ENCODE measurements at places on chromosomes 5 and 9.

DNA sequence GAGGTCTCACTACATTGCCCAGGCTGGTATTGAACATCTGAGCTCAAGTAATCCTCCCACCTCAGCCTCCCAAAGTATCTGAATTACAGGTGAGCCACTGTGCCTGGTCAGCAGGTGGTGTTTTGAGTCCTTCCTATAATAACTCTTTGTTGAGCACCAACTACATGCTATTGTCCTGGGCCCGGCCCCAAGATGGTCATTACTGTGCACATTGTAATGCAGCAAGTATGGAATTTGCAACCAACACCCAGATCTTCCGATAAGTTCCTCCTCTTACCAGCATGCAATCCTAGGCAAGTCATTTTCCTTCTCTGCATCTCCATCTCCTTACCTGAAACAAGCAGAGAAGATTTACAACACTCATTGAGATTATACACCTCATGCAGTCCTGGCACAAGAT, 510.3 kb upstream of the KLF4 start:
- DNase-seq: no peak

DNA sequence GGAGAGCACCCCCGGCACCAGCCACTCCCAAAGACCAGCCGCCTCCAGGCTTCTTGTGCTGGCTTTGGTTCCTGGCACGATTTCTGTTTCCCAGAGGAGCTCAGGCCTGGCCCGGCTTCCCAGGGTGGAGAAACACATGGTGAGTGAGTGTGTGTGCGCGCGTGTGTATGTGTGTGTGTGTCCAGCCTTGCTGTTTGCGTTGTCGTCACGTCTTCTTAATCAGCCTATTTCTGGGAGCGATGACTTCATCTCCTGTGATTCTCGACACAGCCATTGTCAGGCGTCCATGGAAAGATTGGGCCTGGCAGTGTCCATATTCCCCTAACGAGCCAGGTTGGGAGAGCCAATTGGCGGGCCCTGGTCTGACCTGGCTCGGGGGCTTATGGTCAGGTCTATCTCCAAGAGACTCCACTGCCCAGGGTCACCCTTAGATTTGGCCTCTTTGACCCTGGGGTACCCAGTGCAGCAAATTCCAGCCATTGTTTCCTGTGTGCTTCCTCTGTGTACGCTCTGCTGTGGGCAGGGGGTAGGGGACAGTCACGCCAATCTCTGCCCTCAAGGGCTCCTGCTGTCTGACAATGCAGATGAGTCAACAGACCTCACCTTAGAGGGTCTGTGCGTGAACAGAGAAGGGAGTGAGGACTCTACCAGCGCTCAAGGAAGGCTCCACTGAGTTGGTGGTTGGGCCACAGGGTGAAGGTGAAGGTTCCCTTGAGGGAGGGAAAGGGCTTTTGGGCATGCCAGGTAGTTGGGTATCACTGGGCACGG, 73.8 kb downstream of the DAB2IP start:
- DNase-seq: peak; percentile 55

- DNase-seq: no peak
These were observed 587.6 kb upstream of the CDH18 start for GRCh38 chr5:20575571-20575970.

DNA sequence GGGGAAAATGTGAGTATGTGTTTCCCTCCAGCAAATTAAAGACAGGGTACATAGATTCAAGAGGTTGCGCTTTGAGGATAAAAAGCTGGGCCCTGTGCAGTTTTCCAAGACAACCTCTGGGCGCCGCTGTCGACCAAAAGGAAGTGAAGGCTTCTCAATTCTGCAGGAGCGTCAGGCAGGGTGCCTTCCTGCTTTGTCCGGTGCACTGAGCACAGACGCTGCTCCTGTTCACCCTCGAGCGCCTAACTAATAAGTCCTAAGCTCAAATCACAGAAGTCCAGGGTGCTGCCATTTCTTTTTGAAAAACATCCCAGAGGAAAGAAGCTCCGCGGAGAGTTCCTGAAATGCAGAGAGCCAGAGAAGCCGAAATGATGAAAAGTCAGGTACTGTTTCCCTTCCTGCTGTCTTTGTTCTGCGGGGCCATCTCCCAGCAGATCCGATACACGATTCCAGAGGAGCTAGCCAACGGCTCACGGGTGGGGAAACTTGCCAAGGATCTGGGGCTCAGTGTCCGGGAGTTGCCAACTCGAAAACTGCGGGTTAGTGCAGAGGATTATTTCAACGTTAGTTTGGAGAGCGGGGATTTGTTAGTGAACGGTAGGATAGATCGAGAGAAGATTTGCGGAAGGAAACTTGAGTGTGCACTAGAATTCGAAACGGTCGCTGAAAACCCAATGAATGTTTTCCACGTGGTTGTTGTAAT, at the start of gene PCDHGB1:
TSS of gene PCDHGB1 (plus strand) at position 183 of the 703 bp plus-strand sequence. CDS start at position 345, 162 bp downstream.
- no peak for DNase-seq

GRCh38 chr9:76761448-76761847, 2.8 kb upstream of the PCA3 start:
- no peak for DNase-seq

DNA sequence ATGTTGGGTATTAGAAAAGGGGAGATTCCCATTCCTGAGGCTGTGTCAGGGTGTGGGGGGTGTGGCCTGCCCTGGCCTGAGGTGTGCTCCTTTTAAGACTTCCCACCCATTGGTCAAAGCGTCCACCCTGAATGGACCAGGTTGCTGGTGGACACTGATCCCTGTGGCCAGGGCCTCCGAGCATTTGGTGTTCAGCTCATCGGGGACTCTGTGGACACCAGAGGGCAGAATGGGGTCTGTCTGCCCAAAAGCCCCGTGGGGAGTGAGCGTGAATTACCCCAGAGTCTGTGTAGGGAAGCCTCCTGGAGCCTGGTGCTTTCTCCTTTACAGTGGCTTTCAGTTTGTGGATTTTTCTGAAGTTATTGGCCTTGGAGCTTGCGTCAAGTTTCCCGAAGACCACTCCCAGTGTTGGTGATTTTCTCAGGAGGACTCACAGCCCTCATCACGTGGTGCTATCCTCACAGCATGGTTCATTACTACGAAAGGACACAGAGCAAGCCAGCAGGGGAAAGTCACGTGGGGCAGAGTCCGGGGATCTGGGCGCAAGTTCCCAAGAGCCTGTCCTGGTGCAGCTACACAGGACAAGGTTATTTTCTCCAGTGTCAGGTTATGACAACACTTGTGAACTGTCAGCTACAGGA, 55.5 kb downstream of the TENT4A start:
- no peak for DNase-seq

DNA sequence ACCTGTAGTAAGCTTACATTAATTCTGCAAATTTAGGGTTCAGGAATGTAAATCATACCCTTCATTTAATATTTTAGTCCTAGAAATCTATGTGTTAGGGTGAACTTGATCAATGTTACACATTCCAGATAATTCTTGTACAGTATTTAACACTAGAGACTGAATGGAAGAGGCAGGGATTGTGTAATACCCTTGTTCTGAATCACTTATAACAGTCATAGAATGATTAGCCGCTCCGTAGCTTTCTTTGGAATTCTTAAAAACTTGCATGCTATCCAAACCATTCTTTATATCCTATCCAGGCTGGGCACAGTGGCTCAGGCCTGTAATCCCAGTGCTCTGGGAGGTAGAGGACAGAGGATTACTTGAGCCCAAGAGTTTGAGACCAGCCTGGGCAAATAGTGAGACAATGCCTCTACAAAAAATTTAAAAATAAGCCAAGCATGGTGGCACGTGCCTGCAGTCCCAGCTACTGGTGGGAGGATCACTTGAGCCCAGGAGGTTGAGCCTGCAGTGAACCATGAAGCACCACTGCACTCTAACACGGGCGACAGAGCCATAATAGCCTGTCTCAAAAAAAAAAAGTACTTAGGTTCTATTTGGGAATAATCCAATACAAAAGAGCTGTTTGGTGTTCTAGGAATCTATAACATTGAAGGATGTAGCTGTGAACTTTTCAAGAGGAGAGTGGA, 8.3 kb downstream of the ZNF483 start:
- no peak for DNase-seq

DNA sequence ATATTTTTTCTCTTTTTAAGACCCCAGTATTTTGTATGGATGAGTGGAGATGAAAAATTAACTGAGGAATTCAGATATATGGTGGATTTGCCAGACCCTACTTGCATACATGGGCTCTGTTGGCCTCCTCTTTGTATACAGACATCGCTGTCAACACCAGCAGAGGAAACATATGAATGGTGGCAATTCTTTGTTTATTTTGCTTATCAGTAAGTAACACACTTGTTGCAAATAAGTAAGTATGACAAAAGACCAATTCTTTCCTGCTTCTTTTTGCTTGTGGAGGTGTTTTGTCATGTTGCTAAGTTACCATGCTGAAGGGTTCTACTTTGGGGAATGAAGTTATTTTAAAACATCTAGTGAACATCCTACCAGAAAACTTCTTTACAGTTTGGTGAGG, 298.2 kb downstream of the KIF4B start:
- no peak for DNase-seq
